SK-N-SH treated with all-trans-retinoic acid at 6 μM for 48 hours (cell line): ENCODE measurements at places on chromosomes 6 and 20.

DNA sequence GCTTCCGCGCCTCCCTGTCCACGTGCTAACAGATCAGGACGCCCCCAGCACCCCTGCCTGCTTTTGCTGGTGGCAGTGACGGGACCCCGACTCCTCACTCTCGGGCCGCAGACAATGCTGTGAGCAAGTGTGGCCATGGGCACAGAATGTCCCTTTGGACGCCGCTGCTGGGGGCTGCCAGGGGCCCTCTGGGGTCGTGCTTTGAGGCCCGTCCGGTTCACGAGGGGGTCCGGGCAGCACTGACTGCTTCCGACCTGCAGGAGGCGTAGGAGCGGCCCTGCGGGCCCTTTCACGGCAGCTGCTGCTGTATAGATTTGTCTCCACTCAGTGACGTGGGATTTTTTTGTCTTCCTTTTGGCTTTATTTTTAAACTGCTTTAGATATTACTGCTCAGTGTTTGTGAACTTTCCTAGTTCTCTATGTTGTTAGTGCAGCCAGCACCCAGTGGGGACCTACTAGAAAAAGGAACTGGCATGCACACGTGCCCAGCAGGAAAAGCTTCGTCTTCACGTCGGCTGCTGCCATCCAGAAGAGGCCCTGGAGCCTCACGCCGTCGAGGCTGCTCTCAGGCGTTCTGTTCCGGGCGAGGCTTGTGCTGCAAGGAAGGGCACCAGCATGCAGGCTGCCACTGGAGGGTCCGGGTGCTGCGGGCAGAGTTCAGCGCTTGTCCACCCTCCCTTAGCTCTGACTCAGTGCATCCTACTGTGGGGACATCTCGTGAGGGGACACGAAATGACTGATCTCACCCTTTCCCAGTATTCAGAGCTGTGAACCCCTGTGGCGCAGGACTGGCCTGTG, 21.7 kb downstream of the UCKL1 start:
- ATAC-seq: peak; percentile 39; the same call in 1 of the 3 replicates

- no peak for ATAC-seq
Measured at GRCh38 chr6:84417260-84417659, 189.8 kb upstream of the CEP162 start.

DNA sequence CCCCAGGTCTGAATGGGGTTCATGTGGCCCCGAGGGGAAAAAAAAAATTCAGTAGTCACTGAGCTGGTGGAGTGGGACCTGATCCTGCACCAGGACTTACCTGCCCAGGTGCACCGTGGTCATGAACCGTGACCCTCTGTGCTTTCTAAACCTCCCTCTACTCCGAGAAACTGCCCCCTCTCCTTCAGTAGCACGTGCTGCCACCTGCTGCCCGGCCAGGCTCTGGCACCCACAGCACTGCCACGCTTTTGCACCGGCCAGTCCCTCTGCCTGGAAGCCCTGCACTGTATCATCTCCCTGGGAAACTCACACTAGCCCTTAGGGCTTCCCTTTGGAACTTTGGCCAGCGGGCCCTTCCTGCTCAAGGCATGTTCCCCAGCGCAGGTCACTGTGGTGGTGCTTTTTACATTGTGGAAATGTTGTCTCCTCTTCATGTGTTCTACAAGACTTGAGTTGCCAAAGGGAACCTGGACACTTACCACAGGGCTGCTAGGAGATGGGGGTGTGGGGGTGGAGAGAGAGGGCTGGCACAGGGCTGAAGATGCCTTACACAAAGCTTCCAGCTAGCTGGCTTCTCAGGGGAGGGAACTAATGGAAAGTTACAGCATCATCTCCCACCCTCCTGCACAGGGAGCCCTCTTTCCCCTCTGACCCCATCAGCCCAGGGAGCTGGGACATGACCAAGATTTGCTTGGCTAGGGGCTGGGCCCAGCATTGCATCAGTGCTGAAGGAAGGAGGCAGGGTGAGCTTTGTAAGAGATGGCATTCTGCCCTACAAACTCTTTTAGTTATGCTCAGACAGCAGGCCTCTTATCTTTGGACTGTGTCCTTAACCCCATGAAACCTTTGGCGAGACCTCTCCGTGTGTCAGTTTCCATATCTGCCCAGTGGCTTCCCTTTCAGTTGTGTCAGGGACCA, 2.5 kb upstream of the PTPRT start:
- peak; percentile 71 for ATAC-seq

- ATAC-seq: no peak
Measured at GRCh38 chr6:150636808-150637207, 37.1 kb downstream of the PLEKHG1 start.

GRCh38 chr6:146938266-146938665, 266.0 kb upstream of the STXBP5 start:
- ATAC-seq: no peak

GRCh38 chr20:21049305-21049828, 56.8 kb downstream of the LINC00237 start:
- ATAC-seq: no peak

DNA sequence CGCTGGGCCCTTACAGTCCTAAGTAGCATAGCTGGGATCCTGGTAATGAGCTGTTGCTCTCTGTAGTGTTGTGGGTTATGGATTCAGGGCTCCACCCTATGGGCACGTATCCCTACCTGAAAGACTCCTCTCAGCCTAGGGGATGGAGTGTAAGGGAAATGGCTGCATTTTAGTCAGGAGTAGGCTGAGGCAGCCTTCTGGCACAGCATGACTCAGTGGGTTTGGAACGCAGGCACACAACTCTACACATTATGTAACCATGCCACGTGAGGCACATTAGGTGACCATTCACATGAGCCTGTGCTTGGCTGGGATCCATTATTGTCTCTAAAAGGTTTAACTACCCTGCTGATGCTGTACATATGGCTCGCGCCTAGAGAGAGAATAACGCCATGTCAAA, 27.8 kb downstream of the HDDC2 start:
- peak; percentile 59; the same call in 2 of the 3 replicates for ATAC-seq
